Small intestine (tissue), 16 donors: ENCODE measurements at places on chromosomes 12 and 14. TPM values are rescaled to one million over a fixed set of nuclear protein-coding genes. Genes with fewer than 3 reads are reported as not detected.
A peak's percentile ranks its signal among the peaks of the same experiment; 100 is the strongest.

FAM90A1 gene
- polyA plus RNA-seq: 0.65 TPM

CPNE6 gene
- 10.7 TPM for polyA plus RNA-seq

DNA sequence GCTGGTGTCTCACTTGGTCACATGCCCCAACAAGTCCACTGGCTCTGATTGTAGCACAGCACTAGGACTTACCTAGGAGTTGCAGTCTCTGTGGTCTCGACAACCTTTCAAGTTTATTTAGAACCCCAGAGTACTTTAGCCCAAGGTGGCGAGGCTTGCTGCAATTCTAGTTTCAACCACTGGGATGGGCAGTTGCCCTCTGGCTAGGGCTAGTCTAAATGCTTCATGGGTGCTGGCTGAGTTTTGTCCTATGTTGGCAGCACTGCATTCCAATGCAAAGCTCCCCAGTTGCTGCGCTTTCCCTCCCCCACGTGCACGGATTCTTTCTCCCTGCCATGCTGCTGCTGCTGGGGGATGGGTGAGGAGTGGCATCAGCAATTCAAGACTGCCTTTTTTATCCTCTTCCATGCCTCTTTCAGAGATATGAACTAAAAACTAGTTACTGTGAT is 207.9 kb downstream of the SYNE2 start:
- H3K36me3 ChIP-seq: peaks cover 25% of the 10 kb centered on the region
- H3K4me3 ChIP-seq: no peak overlapping the region
- no peak overlapping the region for H3K27ac ChIP-seq
- H3K27me3 ChIP-seq: no peaks in the 10 kb centered on the region
- DNase-seq: peak; percentile 14

- H3K4me3 ChIP-seq: no peak overlapping the region
- DNase-seq: no peak
- H3K27me3 ChIP-seq: no peaks in the 10 kb centered on the region
- H3K36me3 ChIP-seq: no peaks in the 10 kb centered on the region
- H3K27ac ChIP-seq: peak overlapping the region; percentile 19
- peaks cover 9% of the 10 kb centered on the region for H3K4me1 ChIP-seq
These were observed 125.3 kb upstream of the HIF1A start for GRCh38 chr14:61569812-61570548.

FMNL3 gene
- 3.5 TPM for polyA plus RNA-seq

DNA sequence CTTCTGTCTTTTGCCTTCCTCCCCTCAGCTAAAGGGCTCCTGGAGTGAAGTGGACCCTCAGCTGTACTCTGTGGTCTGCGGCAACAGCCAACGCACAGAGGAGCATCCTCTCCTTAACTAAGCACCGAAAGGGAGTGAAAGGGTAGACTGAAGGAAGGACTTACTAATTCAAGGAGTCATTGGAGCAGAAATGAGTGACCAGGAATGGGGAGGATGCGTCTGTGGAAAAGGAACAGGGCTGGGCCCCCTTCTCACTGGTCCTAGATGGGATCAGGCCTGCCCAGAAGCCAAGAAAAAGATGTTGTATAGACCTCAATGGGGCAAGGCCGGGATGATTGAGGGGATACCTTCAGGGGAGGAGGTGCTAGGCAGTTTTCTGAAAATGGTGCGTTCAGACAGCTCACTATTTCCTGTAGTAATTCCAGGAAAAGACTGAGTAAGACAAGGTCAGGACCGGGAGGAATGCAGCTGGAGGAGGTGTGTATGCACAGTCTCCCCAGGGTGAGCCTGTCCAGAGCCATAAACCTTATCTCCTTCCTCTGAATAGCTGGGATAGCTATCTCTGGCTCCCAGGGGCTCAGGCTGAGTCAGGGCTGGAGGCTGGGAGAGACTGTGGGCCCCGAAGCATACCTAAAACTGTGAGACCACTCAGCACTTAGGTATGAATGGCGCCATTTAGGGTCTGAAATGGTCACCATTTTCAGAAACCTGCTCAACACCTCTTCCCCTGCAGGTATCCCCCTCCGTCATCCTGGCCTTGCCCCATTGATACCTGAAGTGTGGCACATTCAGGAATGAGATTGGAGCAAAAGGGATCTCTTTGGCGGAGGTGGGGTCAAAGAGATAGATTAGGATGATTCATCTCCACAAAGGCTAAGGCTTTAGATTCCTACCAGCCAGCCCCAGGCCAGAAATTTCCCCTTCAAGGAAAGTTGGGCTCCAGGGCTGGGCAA is 20.2 kb upstream of the KRT8 start:
- H3K4me3 ChIP-seq: no peak overlapping the region
- no peaks in the 10 kb centered on the region for H3K27me3 ChIP-seq
- no peaks in the 10 kb centered on the region for H3K36me3 ChIP-seq

GRCh38 chr14:106378191-106378590 is 851.8 kb downstream of the TMEM121 start:
- no peaks in the 10 kb centered on the region for H3K36me3 ChIP-seq
- DNase-seq: no peak
- H3K4me3 ChIP-seq: no peak overlapping the region
- H3K27me3 ChIP-seq: no peaks in the 10 kb centered on the region

DNA sequence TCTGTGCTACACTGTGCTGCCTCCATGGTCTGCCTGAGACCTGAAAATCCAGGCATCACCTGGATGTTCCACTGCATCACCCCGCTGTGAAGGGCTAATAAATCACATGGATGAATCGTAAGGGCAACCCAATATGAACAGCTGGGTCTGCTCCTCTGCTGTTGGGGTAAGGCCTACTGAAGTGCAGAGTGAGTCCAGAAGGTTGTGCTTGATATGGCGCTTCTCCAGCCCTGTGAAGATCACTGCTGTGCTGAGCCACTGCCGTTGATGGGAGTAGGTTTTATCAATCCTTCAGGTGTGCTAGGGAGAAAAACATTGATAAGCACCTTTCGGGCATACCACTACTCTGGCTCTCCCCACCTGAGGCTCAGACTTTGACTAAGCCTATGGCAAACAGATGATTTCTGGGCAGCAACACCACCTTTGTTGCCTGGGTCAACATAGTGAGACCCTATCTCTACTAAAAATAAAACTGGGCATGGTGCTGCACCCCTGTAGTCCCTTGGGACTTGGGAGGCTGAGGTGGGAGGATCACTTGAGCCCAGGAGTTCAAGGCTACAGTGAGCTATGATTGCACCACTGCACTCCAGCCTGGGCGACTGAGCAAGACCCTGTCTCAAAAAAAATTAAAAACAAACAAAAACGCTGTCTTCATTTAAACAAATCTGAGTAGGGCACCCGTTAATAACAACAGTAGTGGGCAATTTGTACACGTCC is 1.7 kb downstream of the ACVRL1 start:
- H3K4me3 ChIP-seq: no peak overlapping the region
- H3K36me3 ChIP-seq: peaks cover 10% of the 10 kb centered on the region
- DNase-seq: no peak
- H3K27ac ChIP-seq: no peak overlapping the region

ANHX gene
- not detected for polyA plus RNA-seq

DNA sequence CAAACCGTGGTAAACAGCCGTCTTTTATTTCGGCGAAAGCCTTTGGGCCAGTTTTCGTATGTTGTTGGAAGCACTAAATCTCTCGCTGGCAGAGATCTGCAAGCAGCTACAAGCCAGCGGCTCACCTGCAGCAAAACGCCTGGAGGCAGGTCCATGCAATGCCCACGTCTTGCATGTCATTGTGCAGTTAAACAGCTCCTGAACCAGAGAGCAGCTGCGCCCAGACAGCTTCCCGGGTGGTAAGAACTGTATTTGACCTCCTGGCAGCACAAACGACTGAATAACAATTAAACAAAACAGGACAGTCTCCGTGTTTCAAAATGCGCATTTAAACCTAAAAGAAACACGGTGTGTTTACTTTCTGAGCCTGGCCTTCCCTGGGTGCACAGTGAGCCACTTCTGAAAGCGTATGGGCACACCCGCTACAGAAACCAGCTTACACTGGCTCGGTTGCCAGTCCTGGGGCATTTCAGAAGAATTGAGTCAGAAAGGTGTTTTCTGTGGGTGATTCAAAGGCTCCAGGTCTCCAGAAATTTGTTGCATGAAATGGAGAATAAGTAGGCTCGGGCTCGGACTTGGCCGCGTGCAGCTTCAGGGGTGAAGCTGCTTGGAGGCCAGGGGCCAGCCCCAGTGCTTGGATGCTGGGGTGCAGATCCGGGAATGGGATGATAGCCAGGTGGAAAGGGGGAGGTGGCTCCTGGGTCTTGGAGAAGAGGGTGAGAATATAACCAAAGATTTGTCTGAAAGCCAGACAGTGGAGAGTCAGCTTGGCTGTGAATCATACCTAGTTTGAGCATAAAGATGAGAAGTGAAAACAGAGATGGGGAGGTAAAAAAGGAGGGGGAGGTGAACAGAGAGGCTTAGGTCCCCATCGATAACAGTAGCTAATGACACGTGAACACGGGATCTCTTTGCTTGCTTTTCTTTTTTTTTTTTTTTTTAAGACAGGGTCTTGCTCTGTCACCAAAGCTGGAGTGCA is 24.9 kb upstream of the FZD10 start:
- no peak overlapping the region for H3K4me3 ChIP-seq
- no peaks in the 10 kb centered on the region for H3K27me3 ChIP-seq
- no peak overlapping the region for H3K27ac ChIP-seq
- no peaks in the 10 kb centered on the region for H3K36me3 ChIP-seq

GRCh38 chr12:63294327-63294632 is 143.3 kb upstream of the AVPR1A start:
- no peak overlapping the region for H3K4me3 ChIP-seq
- peak; percentile 39 for DNase-seq
- no peaks in the 10 kb centered on the region for H3K27me3 ChIP-seq
- H3K36me3 ChIP-seq: no peaks in the 10 kb centered on the region
- H3K27ac ChIP-seq: no peak overlapping the region
- H3K4me1 ChIP-seq: no peaks in the 10 kb centered on the region

- H3K4me1 ChIP-seq: no peaks in the 10 kb centered on the region
- no peak overlapping the region for H3K27ac ChIP-seq
- H3K4me3 ChIP-seq: no peak overlapping the region
- no peaks in the 10 kb centered on the region for H3K27me3 ChIP-seq
- DNase-seq: no peak
- H3K36me3 ChIP-seq: no peaks in the 10 kb centered on the region
These were observed 114.4 kb downstream of the ZNF664 start for GRCh38 chr12:124087266-124088051.

CFAP54 gene
- not detected for polyA plus RNA-seq

GRCh38 chr12:9079883-9080675 is 35.6 kb downstream of the A2M start:
- no peak overlapping the region for H3K27ac ChIP-seq
- H3K36me3 ChIP-seq: no peaks in the 10 kb centered on the region

ZNF839 gene
- polyA plus RNA-seq: 8.8 TPM

DNA sequence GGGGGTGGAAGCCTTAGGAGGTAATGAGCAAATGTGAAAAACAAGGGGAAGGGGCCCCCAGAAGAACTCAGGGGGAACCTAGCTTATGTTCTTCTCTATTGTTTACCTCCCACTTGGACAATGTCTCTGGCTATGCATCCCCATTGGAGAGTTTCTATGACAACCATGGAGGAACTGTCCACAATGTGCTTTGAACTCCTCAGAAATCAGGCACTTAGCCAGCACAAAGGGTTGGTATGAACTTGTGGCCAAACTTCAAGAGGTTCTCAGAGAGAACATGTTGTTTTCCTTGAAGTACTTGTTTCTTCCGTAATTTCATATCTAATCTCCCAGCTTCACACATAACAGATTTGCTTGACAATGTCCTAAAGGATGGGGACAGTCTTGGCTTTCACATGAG is 202.8 kb upstream of the PELI2 start:
- no peaks in the 10 kb centered on the region for H3K36me3 ChIP-seq
- H3K4me1 ChIP-seq: no peaks in the 10 kb centered on the region
- H3K27me3 ChIP-seq: no peaks in the 10 kb centered on the region
- DNase-seq: no peak

GRCh38 chr12:43805149-43805859 is 813 bp downstream of the TWF1 start:
- no peak for DNase-seq
- peak overlapping the region; percentile 81 for H3K4me3 ChIP-seq
- H3K27ac ChIP-seq: peak overlapping the region; percentile 92
- no peaks in the 10 kb centered on the region for H3K4me1 ChIP-seq

OGFOD2 gene
- 30.3 TPM for polyA plus RNA-seq

DNA sequence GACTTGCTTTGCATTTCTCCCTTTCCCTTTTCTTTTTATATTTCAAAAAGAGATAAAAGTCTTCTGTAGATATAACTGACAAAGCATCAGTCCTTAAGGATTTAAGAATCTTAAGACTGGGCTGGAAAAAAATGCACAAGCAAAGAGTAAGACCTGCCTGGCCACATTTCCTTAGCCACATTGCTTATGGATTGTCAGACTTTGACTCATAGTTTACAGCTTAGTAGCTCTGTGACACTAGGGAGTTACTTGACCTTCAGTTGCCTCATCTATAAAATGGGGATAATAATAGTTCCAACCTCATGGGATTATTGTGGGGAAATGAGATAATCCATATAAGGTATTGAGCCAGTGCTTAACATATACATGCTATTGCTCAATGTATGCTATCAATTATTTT is 66.4 kb upstream of the STK38L start:
- no peak for DNase-seq
- no peaks in the 10 kb centered on the region for H3K36me3 ChIP-seq
- no peak overlapping the region for H3K27ac ChIP-seq
- H3K4me1 ChIP-seq: no peaks in the 10 kb centered on the region

C12orf50 gene
- polyA plus RNA-seq: not detected

DNA sequence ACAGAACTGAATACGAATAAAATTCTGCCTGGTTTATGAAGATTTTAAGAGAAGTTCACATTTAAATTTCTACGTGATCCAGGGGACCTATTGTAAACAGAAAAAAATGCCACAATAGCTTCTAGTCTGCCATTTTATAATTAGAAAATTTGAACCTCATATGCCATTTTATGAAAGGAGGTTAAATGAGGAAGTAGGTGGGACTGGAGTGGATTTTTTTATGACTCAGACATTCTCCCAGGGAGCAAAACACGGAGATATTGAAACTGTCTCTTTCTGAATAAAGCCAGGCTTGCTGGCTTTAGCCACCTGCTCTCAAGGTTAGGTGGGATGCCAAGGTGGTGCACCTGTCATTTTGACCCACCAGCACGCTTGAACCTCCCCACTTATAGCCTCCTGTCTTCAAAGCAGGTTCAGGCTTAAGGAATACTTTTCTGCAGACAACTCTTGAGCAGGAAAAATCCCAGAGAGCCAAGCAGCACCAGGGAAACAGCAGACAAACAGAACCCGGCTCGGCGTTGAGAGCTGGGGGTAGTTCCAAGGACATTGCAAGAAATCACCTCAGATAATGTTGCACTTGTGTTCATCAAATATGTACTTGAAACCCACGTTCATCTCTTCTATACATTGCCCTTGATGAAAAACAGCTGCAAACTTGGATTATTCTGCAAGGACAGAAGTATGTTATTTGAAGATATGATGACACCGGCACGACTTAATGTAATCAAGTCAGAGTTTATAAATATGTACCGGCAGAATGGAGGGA is 203.7 kb downstream of the PPM1H start:
- H3K27ac ChIP-seq: no peak overlapping the region
- H3K4me3 ChIP-seq: no peak overlapping the region
- peaks cover 15% of the 10 kb centered on the region for H3K36me3 ChIP-seq
- H3K27me3 ChIP-seq: no peaks in the 10 kb centered on the region
- peaks cover 8% of the 10 kb centered on the region for H3K4me1 ChIP-seq
- no peak for DNase-seq

GRCh38 chr14:31232081-31232480 is 24.5 kb upstream of the HECTD1 start:
- H3K27me3 ChIP-seq: no peaks in the 10 kb centered on the region
- no peak overlapping the region for H3K4me3 ChIP-seq
- no peak overlapping the region for H3K27ac ChIP-seq
- peak; percentile 58 for DNase-seq

GRCh38 chr12:96029826-96030225 is 5.6 kb downstream of the LTA4H start:
- no peak overlapping the region for H3K27ac ChIP-seq
- no peaks in the 10 kb centered on the region for H3K36me3 ChIP-seq
- no peaks in the 10 kb centered on the region for H3K27me3 ChIP-seq
- H3K4me1 ChIP-seq: peaks cover 5% of the 10 kb centered on the region
